Sigmoid colon (tissue), 7 donors: ENCODE measurements at places on chromosomes 3 and 15.

GRCh38 chr3:46962990-46963389 lies 13.6 kb downstream of the CCDC12 start:
- peaks cover 63% of the 10 kb centered on the region for H3K4me1 ChIP-seq
- H3K27me3 ChIP-seq: no peaks in the 10 kb centered on the region

DNA sequence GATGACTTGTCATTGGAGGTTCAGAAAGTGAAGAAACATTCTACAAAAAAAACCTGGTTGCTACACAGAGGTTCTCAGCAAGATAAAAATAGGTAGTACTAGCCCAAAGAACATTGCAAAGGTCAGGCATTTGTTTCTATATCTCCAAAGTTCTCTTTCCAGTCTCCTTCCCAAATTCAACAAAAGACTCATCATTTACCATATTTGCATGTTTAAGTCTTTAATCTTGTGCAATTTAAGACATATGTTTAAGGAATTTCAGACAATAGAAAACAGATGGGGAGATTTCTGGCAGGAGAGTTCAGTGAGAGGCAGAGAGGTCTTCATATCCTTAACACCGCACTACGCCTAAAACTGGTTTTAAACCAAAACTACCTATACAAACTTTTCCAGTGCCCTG lies 173.8 kb upstream of the THBS1 start:
- DNase-seq: no peak
- H3K4me1 ChIP-seq: peaks cover 6% of the 10 kb centered on the region
- no peaks in the 10 kb centered on the region for H3K27me3 ChIP-seq
- H3K27ac ChIP-seq: no peak overlapping the region
- no peaks in the 10 kb centered on the region for H3K36me3 ChIP-seq

GRCh38 chr15:39327005-39327730 lies 253.7 kb upstream of the THBS1 start:
- peaks cover 5% of the 10 kb centered on the region for H3K4me1 ChIP-seq
- H3K27me3 ChIP-seq: no peaks in the 10 kb centered on the region
- H3K36me3 ChIP-seq: no peaks in the 10 kb centered on the region
- H3K4me3 ChIP-seq: no peak overlapping the region
- no peak overlapping the region for H3K27ac ChIP-seq

GRCh38 chr15:77173487-77173886 lies 102.6 kb upstream of the TSPAN3 start:
- no peak for DNase-seq
- no peaks in the 10 kb centered on the region for H3K27me3 ChIP-seq
- no peaks in the 10 kb centered on the region for H3K36me3 ChIP-seq
- no peak overlapping the region for H3K4me3 ChIP-seq

DNA sequence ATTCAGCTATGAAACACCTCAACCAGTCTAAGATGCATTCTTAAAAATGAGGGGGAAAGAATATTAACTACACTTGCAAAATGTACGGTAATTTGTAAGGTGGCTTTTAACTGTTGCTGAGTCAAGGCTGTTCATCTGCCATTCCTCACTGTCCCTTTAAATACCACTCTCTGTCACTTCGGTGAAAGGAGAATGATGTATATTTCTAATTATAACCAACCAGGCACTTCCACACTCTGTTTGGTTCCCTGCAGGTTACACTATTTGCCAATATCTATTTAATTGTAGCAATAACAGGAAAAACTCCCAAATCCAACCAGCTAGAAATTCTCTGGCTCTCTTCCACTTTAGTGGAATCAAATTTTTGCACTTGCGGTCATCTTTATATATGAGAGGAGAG lies 70.5 kb upstream of the SLCO3A1 start:
- no peaks in the 10 kb centered on the region for H3K27me3 ChIP-seq
- H3K4me1 ChIP-seq: no peaks in the 10 kb centered on the region
- no peak overlapping the region for H3K27ac ChIP-seq
